ENCODE measurements at places on chromosomes 16 and 17.

GRCh38 chr16:8572919-8573724, 17.2 kb downstream of the TMEM114 start:
- DNase-seq: no peak

- DNase-seq: no peak
These were observed 1.0 kb downstream of the MAP2K4 start for GRCh38 chr17:12021623-12022140.

DNA sequence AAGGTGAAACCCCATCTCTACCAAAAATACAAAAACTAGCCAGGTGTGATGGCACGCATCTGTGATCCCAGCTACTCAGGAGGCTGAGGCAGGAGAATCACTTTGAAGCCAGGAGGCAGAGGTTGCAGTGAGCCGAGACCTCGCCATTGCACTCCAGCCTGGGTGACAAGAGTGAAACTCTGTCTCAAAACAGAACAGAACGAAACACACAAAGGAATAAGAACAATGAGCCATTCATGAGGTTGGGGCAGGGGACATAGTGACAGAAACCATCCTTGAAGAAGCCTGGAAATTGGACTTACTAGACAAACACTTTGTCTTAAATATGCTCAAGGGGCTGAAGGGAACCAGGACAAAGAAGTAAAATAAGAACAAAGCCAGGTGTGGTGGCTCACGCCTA, 39.4 kb downstream of the WDR45B start:
- no peak for DNase-seq

DNA sequence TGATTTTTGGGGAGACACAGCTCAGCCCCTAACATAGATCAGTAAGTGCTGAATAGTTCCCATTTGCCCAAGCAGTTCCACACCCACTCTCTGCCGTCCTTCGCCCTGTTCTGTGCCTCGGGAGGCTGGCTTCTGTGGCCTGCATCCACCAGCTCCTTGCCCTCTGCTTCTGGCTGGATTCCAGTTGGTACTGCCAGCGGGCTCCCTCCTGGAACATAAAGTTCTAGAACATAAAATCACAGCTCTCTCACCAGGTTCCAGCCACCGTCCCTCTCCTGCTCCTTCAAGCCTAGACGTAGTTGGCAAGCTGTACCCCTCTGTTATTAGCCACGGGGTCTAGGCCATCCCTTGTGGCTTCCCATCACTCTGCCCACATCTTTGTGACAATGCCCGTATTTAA, 3.9 kb upstream of the MRPS23 start:
- DNase-seq: no peak

- no peak for DNase-seq
These were observed 1.0 kb downstream of the HOXB2 start for GRCh38 chr17:48543854-48544348.
